ENCODE measurements at places on chromosomes 2 and 18.

- no peak for DNase-seq
Measured at GRCh38 chr2:120510751-120511395, 164.9 kb downstream of the INHBB start.

DNA sequence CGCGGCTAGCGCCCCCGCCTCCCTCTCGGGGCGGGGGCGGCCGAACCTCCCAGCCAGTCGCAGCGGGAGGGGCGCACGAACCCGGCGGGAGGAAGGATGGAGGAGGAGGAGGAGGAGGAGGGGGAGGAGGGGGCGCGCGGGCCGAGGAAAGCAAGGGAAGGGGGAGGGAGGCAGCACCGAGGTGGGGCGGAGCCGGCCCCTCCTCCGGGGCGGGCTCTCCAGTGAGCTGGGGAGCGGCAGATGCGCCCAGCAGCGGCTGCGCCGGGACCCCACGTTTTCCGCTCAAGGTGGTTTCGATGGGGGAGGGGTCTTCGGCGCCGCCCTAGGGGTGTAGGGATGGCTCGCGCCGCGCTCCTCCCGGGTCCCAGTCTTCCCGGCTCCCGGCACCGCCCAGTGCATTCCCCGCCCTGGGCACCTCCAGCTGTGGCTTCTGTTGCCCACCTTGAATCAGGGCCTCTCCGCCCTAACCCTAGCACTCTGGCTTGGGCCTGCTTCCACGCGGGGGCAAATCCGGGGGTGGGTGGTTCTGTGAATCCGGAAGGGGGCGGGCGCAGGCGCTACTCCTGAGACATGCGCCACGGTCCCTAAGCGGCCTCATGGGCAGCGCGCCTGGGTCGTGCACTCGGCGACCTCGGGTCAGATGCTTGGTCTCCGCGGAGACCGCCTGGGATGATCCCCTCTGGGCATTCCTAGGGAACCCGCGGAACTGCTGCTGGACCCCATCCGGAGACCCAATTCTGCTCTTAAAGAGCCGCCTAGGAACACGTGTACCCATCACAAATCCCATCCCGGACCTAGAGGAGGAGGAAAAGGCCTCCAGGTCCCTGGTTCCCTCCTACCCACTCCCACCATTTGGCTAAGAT lies at the start of gene FBXO41:
Gene FBXO41 (minus strand): TSS at position 183 of the 863 bp plus-strand sequence. CDS start 14,848 bp downstream, outside the sequence.
- peak; percentile 48 for DNase-seq

- no peak for DNase-seq
Measured at GRCh38 chr2:111896576-111896975, 1.8 kb upstream of the MERTK start.

DNA sequence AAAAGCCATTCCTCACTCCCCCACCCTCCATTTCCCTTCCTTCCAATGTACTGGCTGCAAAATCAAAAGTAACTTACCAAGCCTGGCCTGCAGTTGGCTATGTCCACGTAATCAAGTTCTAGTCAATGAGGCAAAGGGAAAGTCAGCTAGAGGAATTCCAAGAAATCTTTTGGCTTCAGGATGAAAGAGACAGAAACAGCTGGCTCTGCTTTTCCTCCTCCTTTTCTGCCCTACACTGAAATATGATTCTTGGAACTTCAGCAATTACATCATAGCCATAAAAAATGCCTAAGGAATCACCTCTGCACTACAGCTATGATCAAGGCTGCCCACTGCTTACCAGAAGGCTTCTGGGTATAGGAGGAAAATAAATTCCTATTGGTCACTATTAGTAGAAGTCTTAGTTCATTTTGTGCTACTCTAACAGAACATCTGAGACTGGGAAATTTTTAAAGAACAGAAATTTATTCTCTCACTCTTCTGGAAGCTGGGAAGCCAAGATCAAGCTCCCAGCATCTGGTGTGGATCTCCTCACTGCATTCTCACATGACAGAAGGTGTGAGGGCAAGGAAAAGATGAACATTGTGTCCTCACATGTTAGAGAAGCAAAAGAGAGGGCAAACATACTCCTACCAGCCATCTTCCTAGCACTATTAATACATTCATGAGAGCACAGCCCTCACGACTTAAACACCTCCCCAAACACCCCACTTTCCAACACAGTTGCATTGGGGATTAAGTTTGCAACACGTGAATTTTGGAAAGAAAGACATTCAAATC lies 219.9 kb downstream of the TMX3 start:
- DNase-seq, result no peak

DNA sequence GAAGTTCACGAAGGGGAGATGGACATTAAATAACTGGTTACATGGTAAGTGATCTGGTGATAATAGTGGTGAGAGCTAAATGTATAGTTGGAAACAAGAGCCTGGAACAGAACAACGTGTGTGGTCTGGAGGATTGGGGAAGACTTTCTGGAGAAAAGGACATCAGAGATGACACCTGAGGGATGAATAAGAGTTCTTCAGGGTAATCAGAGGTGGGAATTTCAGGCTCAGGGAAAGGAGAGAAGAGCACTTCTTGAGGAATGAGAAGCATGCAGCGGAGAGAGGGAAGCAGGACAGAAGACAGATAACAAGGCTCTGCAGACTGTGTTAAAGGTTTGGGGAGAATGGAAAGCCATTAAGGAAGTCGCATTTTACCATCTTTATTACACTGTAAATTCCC lies 450.7 kb downstream of the TNS1 start:
- DNase-seq, result no peak

DNA sequence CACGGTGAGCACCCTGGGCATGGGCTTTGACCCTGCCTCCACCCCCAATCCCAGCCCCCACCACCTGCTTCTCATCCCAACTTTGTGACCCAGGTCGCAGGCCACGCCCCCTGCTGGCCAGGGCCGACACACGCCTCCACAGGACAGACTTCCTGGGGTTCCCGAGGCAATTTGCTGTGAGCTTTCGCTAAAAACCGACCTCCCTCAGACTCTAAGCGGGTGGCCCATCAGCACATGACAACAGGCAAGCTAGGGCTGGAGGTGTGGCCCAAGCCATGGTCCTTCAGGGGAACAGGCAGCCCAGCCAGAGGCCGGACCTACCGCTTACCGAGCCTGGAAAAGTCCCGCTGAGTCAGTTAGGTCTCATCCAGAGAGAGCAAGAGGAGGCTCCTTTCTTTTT lies 31.9 kb downstream of the C1QL2 start:
- DNase-seq, result peak; percentile 34

DNA sequence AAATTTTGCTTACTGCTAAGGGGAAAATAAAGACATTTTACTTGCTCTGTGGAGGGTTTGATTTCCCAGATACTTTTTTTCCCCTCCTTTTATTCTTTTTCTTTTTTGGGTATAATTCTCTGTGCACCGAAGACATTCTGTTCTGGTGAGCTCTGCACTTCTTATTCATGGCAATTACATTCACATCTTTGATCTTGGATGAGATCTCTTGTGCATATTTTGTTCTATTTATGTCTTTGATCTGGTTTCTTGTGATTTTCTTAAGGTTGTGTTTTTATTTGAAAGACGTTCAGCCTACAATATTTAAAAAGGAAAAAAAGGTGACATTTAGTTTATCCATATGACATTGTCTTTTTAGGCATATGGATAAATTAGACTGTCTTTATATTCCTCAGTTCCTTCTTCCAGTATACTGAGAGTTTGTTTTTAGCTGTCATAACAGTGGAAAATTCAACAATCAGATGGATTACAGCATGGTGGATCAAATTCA lies 33.7 kb upstream of the EPHA4 start:
- DNase-seq, result no peak

- no peak for DNase-seq
Measured at GRCh38 chr2:127605691-127606263, 40.2 kb upstream of the GPR17 start.

DNA sequence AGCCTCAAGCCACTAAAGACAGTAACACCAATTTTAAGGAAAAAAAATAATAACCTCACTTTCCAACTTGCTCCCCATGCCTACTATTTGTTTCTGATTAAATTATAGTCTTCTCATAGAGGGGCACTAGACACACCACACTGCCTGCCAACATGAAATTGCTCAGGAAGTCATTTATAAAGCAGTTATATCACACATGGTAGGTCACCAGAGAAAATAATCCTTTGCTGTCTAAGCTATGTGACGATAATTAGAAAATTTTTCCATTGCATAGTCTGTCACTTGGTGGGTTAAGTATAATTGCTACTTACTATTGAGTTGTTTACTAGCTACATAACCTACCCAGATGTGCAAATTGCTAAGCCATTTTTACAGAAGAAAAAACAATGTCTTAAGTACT lies 85.2 kb downstream of the INO80D start:
- DNase-seq, result no peak

DNA sequence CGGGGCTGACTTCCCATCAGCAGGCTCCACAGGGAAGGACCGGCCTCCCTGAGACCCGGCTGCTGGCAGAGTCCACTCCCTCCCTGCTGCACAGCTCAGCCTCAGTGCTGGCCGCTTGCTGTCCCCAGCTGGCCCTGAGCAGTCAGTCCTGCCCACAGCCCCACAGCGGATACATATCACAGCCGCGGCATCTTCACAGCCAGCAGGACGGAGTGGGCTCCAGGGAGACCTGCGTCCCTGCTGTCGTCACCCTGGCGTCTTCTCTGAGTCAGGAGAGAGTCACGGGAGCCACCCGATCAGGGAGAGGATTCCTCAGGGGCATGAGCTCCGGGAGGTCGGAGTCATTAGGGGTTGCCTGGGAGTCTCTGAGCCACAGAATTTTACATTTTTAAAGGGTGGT lies 13.1 kb upstream of the SNTG2 start:
- DNase-seq, result no peak

GRCh38 chr18:42632801-42633200 lies 482.7 kb downstream of the RIT2 start:
- no peak for DNase-seq

DNA sequence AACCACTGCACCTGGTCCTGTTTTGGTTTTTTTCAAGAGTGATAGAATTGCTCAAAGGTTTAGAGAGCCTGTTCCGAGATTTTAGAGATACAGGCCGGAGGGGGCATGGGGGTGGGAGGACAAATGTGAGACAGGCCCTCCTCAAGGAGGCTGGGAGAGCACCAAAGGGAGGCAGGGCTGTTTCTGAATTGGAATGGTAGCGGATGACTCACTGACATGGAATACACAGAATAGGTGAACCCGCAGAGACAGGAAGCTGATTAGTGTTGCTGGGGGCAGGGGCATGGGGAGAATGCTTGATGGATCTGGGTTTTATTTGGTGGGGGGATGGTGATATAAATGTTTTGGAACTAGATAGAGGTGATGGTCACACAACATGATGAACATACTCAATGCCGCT lies 111.0 kb upstream of the MGAT5 start:
- DNase-seq, result no peak

- no peak for DNase-seq
Measured at GRCh38 chr2:147222506-147222905, 622.3 kb upstream of the ACVR2A start.

DNA sequence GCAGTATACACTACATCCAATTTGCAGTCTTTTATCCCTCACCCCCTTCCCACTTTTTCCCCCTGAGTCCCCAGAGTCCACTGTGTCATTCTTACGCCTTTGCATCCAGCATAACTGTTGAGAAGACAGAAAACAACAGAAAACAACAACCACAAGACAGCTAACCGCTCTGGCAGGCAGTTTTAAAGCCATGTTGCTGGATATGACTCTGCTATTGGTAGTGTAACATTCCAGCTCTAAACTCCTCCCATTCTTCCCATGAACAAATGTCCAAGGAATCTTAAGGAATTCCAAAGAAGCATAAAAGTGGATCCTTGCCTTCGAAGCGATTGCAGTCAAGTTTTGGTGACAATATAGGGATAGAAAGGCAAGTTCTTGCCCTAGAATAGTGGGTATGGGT lies 599.1 kb downstream of the NYAP2 start:
- no peak for DNase-seq

GRCh38 chr18:2557536-2557935 lies 13.8 kb downstream of the METTL4 start:
- no peak for DNase-seq

GRCh38 chr18:34633368-34633767 lies 76.7 kb upstream of the DTNA start:
- DNase-seq, result no peak

DNA sequence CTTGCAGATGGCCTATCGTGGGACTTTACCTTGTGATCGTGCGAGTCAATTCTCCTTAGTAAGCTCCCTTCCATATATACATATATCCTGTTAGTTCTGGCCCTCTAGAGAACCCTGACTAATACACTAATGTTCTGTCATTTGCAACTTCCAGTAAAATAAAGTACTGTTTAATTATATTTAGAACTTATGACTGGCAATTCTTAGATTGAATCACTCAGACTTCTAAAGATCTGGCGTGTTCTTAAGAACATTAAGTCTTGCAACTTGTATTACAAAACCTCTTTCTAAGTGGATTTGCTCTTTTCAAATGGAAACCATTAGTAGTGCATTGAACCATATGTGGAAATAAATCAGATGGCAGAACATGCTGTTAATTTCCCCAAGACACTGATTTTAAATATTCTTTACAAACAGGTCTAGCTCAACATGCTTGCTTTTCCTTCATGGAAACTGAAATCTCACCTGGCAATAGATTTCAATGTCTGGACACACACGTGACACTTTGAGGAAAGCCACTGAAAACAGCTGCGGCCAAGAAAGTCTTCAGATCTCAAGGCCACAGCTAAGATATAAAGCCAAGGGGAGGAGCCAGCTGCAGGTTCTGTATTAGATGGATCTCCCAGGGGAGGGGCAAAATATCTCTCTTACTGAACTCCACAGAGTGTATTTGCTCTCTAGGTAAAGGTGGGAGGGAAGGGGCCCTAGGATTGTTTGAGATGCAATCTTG lies 50.6 kb downstream of the PMAIP1 start:
- DNase-seq, result no peak

Data from A549 (cell line).